ENCODE measurements at places on chromosomes 1 and 21.

GRCh38 chr1:214422137-214422671 is 129.2 kb downstream of the PTPN14 start:
- no peak for DNase-seq

DNA sequence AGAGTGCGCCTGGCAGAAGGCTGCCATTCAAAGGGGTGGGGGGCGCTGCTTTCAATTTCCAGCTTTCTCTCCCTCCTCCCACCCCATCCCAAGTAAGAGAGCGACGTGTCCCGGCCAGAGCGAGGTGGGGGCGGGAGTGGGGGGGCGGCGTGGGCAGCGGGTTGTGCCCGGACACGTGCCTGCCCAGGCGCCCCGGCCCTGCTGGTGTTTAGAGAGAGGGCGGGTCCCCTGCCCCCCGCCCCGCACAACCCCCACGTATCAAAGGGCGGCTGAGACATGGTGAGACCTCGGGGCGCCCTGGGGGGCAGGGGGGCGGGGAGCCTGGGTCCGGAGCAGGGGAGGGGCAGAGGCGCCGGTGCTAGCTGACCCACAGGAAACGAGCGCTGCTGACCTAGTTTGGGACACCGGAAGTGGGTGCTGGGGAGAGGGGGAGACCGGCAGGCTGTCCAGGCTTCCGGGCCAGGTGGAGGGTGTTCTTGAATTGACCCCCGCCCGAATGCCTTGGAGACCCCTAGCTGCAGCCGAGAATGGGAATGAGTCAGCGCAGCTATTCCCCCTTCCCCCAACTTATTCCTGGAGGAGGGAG is 1.3 kb downstream of the ZBTB7B start:
- no peak for DNase-seq

- no peak for DNase-seq
Observed at GRCh38 chr1:59195151-59195550, 101.7 kb upstream of the FGGY start.

- no peak for DNase-seq
Observed at GRCh38 chr1:241309651-241310050, 47.4 kb downstream of the RGS7 start.

DNA sequence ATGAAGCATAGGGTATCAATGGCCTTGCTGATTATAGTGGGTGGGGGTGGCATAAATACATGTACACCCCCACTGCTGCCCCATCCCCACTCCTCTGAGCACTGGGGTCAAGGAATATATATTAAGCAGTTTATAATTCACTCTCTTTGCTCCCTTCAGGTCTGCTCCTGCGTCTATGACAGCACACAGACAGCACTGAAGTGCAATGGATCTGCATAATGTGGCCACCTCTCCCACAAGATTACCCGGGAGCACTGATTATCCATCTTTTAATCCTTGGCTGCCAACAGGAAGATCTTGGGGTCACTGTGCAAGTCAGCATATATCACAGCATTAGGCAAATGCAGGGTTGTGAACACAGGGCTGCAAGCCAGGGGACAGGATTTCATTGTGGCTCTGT is 19.3 kb downstream of the RXRG start:
- DNase-seq = no peak

DNA sequence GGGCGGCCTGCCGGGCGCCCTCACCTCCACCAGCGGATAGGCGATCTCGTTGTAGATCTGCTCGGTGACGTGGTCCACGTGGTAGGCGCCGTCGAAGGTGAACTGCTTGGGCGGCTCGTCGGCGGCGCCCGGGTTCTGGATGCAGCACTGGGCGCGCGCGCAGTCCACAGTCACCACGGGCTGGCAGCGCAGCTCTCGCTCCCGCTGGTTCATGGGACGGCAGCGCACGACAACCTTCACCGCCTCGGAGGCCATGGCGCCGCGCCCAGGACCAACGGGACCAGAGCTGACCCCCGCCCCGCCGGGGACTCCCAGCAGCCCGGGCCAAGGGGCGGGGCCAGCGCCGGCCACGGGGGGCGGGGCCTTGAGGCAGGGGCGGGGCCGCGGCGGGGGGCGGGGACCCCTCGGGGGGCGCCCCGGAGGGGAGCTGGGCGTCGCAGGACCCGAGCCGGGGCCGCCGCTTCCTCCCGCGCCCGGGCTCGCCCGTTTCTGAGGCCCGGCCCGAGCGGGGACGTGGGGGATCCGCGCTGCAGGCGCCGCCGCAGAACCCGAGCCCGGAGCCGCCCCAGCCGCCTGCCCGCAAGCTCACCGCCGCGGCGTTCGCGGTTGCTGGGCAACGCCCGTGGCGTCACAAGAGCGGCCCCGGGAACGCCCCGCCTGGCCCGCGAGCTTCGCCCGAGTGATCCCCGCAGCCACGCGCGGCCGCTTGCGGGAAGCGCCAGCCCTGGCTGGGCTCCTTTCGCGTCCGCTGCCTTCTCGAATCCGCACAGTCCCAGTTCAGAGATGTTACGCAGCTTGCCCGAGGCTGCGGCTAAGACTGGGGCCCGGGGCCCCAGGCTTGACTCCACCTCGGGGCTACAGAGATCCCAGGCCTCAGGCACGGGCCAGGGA is at the start of gene KIF17:
Gene KIF17 (minus strand): TSS at position 556 of the 891 bp plus-strand sequence. CDS start 301 bp downstream, at position 255.
- DNase-seq = peak; percentile 53

DNA sequence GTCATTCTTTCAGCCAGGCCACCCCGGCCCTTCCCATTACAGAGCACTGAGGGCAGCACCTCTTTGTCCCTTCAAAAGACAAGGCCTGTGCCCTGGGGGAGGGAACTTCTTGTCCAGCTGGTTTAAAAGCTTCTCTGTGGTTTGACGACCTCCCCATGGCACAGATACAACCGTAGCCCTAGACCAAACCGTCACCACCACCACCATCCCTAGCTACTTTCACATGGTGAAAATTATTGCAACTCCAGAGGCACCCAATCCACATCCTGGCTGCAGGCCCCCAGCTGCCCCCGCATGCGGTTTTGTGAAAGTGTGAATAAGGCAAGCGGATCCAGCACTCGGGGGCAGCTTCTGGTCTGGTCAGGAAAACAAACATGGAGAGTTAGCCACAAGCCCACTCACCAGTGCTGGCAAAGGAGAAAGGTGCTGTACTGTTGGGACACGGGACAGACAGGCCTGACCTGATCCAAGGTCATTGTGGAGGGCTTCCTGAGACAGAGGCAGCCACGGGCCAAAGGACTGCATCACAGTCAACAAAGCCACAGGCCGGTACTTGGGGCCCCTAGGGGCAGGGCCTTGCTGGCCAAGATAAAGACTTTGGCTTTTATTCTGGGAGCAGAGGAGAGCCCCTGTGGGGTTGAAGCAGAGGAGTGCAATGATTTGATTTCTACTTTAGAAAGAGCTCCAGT is 31.2 kb downstream of the CDCA8 start:
- DNase-seq = no peak

- DNase-seq = no peak
Observed at GRCh38 chr1:18794561-18794960, 64.9 kb downstream of the TAS1R2 start.

DNA sequence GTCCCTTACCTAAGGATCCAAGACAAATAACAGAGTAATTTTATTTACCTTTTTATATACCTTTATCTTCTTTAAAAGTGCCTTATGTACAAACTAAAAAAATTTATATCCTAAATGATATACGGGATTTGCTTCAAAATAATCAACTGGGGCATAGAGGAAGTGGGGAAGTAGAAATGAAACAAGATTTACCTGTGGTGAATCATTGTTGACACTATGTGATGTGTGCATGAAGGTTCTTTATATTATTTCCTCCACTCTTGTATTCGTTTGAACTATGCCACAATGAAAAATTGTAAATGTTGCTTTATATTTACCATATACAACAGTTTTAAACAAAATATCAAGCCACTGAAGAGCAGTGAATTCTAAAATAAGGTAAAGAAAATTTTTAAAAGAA is 13.0 kb downstream of the RGS7 start:
- no peak for DNase-seq

- no peak for DNase-seq
Observed at GRCh38 chr1:90761156-90761555, 44.1 kb upstream of the BARHL2 start.

DNA sequence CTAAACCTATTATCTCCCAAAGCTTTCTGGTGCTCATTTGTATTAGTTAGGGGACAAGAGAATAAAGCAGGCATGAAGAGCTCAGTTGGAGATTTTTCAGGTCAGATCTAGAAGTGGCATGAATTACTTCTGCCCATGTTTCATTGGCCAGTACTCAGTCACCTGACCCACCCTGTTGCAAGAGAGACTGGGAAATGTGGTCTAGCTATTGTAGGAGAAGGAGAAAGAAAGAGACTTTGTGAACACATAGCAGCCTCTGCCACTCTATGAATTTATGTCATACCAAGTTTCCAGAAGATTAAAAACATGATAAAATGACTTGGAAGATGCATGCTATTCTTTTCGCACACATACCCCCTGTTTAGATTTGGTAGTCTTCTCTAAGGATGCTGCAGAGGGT is 302.3 kb upstream of the RUNX1 start:
- DNase-seq = no peak

- no peak for DNase-seq
Observed at GRCh38 chr1:88357729-88358128, 326.3 kb upstream of the PKN2 start.

- DNase-seq = no peak
Observed at GRCh38 chr1:220955116-220955515, 75.9 kb downstream of the HLX start.

DNA sequence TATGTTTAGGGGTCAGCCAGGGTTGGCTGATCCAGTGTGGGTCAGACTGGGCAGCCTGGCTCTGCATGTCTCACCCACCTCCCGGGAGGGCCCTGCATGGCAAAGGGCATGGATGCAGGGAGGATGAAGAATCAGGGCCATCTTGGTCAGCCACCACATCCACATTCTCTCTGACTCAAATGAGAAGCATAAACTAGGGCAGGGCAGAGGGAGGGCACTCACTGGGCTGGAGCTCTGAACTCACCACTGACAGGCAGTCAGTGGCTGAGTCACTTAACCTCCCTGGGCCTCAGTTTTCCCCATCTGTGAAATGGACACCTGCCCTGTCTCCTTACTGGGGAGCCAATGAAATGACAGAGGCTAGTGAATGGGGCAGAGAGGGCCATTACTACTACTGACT is 4.3 kb upstream of the CELA2A start:
- DNase-seq = no peak

DNA sequence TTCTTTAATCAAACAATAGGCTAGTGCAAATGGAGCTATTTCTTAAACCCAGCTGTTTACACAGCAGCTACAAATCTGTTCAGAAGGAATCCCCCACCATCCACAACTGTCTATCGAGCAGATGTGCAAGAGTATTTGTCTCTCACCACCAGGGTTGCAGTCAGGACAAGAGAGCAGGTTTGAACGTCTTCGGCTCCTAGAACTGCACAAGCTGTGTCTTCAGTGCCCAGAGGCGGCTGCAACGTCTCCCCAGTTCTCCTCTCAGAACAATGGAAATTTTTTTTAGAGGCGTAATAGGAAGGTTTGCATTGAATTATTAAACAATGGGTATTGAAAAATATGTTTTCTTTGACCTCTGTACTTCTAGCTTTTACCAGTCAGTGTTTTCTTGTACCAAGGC is 7.3 kb downstream of the OVAAL start:
- DNase-seq = no peak

- DNase-seq = no peak
Observed at GRCh38 chr1:230901671-230902070, 33.4 kb upstream of the C1orf198 start.

GRCh38 chr1:43766086-43766784 is 58.9 kb downstream of the ST3GAL3 start:
- no peak for DNase-seq

DNA sequence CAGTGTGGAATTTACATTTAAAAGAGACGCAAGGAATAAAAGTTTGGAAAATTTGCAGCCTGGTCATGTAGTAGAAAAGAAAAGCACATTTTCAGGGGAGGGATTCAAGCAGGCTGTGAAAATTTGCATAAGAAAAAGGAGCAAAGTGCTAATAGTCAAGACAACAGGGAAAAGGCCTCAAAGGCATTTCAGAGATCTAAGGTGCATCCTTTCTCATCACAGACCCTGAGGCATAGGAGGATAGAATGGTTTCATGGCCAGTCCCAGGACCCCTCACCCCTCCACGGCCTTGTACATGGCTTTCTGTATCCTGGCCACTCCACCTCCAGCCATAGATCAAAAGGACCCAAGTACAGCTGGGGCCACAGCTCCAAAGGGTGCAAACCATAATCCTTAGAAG is 380.5 kb upstream of the BRINP3 start:
- DNase-seq = no peak

GRCh38 chr1:36372617-36373016 is 13.1 kb downstream of the STK40 start:
- DNase-seq = no peak

DNA sequence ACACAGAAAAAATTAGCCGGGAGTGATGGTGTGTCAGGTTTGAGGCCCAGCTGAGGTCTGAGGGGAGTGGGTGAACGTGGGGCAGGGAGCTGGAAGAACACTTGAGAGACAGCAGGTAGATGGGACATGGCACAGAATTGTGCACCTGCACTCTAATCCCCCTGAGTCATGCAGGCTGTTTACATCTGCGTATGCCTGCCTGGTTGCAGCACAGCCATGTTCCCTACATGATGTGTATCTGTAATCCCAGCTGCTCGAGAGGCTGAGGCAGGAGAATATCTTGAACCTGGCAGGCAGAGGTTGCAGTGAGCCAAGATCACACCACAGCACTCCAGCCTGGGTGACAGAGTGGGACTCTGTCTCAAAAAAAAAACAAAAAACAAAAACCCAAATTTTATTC is 44.8 kb downstream of the ATP5PO start:
- no peak for DNase-seq

- no peak for DNase-seq
Observed at GRCh38 chr1:220426989-220427388, 100.9 kb upstream of the MARK1 start.

DNA sequence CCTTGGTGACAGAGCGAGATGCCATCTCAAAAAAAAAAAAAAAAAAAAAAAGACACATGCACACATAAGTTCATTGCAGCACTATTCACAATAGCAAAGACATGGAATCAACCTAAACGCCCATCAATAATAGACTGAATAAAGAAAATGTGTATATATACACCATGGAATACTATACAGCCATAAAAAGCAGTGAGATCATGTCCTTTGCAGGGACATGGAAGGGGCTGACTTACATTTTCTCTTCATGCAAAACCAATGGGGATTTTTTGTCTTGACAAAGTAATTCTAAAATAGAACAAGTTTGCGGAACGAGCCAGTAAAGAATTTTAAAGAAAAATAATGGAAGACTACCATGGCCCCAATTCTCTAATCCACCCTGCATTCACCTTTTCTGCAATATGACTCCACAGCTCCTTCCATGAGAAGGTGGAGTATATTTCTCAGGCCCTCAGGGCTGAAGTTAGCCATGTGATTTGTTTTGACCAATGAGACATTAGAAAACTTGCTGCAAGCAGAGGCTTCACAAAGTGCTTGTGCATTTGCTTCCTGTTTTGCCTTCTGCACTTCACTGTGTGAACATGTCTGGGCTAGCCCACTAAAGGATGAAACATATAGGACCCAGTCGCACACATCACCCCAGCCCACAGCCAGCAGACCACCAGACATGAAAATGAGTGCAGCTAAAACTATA is 78.8 kb upstream of the NR5A2 start:
- no peak for DNase-seq

GRCh38 chr1:155518484-155518883 is 44.1 kb downstream of the ASH1L start:
- no peak for DNase-seq

GRCh38 chr1:198531891-198532290 is 8.6 kb downstream of the ATP6V1G3 start:
- no peak for DNase-seq

GRCh38 chr1:8941906-8942305 is 3.8 kb upstream of the CA6 start:
- no peak for DNase-seq

GRCh38 chr1:101506541-101507164 is 269.8 kb downstream of the S1PR1 start:
- DNase-seq = no peak
